ENCODE measurements at places on chromosomes 6 and 20.

DNA sequence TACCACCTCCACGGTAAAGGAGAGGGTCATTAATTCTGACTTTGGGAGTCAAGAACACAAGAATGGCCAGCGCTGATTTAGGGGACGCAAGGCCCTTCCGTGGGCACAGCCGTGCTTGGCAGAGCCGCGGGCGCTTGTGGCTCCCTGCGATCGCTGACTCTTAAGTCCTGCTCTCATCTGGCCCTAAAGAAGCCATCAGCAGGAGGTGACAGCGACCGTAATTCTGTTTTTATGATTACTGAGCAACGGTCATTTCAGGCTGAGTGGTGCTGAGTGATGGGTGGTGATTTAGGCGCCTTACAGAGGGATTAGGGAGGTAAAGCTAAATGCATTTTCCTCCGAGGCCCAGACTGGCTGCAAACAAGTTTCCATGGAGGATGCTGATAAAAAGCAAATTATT, 364.6 kb upstream of the SULF2 start:
- DNase-seq = no peak

- DNase-seq = no peak
These were observed 459.7 kb downstream of the MMUT start for GRCh38 chr6:49003348-49003747.

DNA sequence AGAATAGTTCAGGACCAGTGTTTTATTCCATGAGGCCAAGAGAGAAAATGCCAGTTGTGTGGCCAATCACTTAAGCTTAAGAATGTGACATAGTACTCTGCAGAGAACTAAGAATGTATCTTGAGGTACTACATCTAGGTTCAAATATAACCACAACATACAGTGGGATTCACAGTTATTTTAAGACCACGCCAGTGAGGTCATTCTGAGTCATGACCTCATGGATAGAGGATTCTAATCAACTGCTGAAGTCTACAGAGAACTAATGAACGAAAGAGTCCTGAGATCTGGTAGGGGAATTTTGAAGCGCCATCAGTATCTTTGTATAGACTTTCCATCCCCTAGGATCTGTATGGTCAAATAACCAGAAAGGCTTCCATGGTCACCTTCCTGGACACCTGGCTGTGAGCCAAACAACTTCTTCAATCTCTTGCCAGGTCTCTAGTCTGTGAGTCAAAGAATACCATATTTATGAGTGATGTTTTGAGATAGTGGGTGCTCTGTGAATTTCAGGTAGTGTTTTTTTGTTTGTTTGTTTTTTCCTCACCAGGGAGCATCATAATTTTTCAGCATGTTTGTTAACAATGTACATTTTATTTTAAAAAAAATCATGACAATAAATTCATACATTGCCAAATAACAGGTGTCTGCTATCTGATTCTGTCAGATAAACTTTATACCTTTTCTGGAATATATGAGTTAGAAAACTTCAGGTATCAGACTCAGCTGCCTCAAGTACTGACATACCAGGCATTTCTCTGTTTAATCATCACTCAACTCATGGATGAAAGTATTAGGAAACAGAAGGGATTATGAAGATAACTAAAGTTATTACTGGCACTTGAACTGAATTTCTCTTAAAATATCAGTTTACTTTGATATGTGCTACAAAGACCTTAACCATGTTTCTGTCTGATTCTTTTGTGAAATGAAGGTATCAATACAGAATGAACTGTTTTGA, 217.9 kb downstream of the PLCB4 start:
- no peak for DNase-seq

- no peak for DNase-seq
These were observed 9.9 kb upstream of the CDKN1A start for GRCh38 chr6:36668591-36668990.
